DMS 273 treated with DMSO at 0.1 percent for 48 hours (cell line): ENCODE measurements at places on chromosomes 5 and 9.

DNA sequence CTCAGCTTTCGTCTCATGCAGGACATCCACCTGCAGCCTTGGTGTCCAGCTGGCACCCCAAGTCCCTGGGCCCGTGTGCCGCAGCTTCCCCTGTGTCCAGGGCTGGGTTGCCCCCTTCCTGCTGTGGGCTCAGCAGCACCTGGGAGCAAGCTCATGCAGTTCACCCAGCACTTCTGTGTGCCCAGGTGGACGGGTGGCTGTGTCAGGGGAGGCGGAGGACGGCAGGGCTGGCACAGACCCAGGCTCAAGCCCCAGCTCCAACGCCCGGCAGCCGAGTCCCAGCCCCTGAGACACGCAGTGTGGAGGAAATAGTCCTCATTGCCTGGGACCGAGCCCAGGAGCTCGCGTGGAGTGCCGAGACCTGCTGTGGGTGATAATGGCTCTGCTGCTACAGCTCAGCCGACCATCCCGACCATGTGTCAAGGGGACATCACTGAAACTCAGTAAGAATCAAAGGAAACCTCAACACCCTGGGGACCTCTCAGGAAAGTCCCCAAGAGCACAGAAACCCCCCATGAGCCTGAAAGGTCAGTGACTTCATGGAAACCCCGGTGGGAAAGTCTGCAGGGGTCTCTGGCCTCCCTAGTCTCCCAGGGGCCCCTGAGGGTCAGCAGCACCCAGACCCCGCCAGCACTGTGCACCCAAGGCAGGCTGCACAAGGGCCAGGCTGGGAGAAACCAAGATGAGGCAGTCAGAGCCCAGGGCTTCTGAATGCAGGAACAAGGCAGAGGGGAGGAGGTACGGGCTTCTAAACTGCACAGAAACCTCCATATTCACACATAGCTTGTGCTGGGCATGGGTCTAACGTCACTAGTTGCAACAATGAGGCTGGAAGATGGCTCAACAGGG lies 38.8 kb downstream of the LPCAT1 start:
- no peak for DNase-seq

DNA sequence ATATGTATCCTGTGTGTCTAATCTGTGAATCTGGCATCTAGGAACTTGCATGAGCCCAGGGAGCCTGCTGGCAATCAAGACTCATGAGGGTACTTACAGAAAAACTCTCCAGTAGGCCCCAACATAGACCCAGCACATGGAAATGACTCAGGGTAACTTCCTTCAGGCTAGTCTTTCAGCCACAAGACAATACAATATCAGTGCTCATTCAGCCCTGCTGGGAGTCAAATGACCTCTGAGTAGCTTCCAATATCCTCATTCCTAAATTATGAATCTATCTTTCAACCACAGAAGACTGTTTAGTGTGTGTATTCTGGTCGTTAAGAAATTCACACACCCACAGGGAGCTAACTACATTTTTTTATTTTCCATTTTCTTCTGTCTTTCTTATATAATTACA lies 1273.0 kb downstream of the EFNA5 start:
- no peak for DNase-seq

- DNase-seq: no peak
These were observed 30.8 kb downstream of the CD180 start for GRCh38 chr5:67165526-67166459.

DNA sequence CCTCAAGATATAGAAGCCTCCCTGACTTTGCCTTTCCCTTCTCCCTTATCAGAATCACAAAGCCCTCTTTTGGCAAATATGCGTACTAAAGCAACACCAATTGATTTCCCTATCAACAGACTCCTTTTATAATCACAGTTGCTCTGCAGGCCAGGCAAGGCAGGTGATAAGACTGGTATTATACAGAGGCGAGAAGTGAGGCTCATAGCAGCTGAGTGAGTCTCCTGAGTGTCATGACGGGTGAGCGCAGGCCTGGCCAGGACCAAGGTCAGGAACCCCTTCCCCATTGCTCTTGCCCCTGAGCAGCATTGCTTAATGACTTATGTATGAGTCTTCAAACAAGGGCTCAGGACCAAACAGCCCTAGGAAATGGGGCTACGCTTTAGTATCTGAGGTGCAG lies 70.8 kb downstream of the FBXO38 start:
- no peak for DNase-seq

DNA sequence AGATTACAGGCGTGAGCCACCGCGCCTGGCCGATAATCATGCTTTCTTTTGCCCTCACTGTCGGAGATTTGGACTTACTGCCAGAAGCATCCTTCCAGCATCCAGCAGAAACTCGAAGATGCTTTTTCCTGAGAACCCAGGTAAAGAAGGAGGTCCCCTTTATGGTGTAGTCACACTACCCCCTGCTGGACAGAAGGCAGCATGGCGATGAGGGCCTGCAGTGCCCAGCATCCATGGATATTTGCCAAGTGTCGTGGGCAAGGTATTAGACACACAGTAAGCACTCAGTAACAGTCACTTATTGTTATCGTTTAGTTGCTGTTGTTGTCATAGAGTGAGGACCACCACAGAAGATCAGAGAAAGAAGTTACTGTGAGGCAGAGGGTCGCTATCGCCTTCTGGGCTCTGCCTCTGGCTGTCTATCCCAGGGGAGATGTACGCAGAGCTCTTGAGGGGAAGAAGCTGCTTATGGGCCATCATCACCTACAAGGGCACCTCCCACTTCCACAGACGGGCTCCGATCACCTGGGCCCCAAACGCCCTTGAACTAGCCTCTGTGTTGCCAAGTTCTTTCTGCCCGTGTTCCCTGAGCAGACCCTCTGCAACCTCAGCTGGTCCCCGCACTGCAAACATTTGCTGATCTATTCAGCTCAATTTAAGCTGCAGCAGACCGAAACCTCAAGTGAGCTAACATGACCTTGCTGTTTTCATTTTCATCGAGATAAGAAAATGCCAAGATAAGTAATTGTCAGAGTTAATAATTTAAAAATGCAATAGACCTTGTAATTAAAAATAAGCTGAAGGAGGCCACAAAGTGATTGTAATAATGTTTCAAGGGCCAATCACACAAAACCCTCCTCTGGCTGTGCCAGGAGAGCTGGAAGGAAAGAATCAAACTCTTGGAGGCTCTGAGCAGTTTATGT lies 23.9 kb downstream of the C5orf15 start:
- peak; percentile 24 for DNase-seq

DNA sequence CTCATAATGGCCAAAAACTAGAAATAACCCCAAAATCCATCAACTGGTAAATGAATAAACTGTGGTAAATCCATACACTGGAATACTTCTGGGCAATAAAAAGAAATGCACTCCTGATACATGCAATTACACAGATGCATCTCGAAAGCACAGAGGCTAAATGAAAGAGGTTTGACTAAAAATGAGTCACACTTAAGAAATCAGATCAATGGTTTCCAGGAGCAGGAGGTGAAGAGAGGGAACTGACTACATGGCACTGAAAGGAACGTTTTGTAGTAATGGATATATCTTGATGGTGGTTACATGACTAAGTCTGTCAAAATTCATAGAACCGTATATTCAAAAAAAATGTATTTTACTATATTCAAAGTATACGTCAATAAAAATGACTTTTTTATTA lies 42.4 kb downstream of the STRBP start:
- no peak for DNase-seq

DNA sequence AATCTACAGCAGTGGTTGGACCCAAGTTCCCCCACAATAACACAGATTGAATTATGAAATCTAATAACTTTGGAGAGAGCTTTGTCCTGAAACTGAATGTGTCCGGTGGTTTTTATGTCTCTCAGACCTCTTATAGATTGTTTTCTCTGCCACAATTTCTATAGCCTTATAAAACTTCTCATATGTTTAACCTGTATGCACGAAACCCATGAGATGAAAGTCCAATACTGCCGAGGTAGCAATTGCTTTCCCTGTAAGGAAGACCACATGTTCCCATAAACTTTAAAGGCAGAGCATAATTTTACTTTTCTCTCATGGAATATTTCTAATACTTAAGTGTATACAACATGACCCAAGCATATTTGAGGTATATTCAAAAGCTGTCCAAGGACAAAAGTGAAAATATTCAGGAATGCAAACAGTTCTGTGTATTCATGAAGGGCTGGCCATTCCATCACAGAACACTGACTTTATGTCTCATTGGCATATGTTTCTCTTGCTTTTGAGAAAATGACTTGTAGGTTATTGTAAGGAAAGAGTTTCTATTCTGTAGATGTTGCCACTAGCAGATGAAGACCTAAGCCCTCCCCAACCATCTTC lies 94.4 kb upstream of the TLE4 start:
- no peak for DNase-seq

DNA sequence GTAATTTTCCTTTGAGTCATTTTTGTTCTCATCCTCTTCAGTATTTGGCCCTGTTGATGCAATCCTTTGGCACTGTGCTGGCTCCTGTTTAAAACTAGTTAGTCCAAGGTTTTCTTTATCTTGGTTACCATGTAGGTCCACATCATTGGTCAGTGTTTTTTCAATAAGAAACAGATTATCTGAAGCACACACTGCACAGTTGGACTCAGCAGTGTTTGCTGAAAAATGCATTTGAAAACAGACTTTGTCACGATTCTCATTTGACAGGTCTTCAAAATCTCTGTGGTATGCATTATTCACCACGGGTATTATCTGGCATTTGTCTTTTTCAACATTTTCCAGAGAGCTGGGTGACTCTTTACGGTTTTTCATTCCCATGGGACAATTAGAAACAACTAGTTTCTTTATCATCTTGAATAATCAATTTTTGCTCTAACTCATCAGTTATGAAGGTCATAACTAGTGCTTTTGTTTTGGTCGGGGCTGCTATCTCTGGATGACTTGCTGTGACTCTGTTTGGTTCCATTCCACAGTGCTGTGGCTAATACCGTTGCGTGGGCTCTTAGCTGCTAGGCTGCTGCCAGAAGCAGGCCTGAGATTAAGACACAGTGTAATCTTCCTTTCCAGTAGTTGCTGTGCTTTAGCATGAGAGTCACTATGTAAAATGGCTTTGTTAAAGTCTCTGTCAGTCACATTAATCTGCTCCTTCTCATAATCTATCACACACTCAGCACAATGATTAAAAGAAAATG lies 36.2 kb downstream of the NUDT12 start:
- DNase-seq: no peak

DNA sequence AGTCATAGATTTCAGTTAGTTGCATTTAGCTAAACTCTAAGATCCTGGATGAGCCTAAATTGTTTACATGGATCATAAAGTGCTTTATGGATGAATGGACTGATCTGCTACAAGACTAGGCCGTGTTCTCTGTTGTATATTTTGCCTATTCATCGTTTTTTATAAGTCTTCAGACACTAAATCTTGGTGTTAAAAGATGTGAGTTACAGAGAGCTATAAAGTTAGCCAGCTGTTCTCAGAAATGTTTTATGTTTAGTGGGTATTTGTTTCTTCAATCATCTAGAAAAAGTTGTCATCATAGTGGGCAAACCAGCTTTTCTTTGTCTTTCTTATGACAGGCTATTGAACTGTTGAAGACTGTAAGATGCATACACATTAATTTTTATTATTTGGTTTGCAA lies 585.8 kb upstream of the SEMA6A start:
- DNase-seq: no peak

GRCh38 chr9:134591573-134591981 lies 50.0 kb upstream of the COL5A1 start:
- DNase-seq: no peak

GRCh38 chr9:121686930-121687541 lies 35.6 kb downstream of the DAB2IP start:
- peak; percentile 8 for DNase-seq

GRCh38 chr5:141769671-141770070 lies 87.6 kb upstream of the ARAP3 start:
- no peak for DNase-seq
